Activated CD4-positive, alpha-beta T cell treated with anti-CD3 and anti-CD28 coated beads for 4 hours (primary cell): ENCODE measurements at places on chromosomes 11 and 22.

DNA sequence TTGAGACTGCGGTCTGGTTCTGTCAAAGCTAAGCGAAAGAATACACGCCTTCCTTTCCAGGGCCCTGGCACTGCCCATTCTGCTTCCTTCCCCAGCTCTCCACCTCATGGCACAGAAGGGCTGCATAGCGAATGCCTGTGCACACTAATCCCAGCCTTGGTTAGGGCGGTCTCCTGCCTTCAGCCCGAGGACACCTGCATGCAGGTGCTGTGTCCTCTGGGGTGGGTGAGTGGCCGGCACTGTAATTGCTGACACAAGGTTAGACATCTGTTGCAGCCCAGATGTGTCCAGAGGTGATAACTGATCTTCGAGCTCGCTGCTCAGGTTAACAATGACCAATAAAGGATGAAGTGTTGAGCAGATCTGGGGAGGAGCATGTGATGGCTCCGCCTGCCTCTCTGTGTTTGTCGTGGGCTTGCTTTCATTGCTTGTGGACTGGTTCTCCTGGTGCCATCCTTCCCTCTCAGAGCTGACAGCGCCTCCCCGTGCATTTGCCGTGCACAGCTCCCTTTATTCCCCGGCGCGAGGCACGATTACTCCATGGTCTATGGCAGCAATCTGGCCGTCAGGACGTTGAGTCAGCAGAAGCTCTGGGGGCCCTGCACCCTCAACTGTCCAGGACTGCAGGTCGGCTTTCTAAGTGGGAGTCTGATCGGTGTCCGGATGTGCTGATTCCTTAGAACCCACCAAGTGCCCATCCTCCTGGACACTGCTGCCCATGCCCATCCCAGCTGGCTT, 1088.2 kb downstream of the BRD1 start:
- no peak for DNase-seq

- DNase-seq, result no peak
Observed at GRCh38 chr11:93519179-93519578, 24.0 kb downstream of the SMCO4 start.

DNA sequence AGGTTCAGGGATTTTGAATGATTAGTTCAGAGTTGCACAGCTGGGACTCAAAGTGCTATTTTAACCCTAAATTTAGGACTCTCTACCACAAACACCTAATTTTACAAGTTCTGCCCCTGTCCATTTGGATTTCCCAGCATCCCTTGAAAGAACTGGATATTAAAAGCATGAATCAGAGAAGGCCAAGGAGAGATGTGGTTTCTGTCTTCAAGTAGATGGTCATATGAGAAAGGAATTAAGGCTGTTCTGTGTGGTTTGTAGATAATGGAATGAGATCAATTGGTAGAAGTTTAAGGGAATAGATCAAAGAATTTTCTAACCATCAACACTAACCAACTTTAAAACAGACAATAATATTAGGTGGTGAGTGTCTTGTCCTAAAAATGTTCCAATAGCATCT, 106.4 kb upstream of the TENM4 start:
- no peak for DNase-seq

DNA sequence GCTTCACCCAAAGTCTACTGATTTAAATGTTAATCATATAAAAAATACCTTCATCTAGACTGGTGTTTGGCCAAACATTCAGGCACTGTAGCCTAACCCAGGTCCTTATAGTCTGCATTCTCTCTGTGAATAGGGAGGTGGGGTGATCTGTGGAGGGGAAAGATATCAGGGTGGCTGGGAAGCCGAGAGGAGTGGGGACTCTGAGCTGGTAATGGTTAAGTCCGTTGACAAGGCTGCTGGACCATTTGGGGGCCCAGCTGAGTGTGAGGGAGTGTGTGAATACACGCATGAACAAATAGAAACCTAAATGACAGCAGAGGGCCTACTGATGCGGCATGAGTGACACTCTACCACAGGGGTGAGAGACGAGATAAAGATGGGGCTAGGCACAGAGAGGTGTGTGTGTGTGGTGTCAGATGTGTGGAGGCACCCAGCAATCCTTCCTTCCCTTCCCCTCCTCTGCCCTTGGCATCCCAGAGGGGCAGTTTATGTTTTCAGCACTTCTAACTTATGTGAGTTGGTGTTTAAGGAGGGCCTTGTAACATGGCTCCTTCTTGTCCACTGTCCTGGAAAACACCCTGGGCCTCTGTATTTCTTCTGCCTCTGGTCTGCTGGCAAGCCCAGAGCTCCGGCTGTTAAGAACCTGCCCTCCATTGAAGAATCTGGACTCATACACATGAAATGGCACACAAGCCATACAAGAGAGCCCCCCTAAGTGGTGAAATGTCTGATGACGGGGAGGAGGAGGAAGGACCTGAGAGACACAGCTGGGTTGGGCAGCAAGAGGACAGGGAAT, 249.1 kb upstream of the TBCEL start:
- no peak for DNase-seq

DNA sequence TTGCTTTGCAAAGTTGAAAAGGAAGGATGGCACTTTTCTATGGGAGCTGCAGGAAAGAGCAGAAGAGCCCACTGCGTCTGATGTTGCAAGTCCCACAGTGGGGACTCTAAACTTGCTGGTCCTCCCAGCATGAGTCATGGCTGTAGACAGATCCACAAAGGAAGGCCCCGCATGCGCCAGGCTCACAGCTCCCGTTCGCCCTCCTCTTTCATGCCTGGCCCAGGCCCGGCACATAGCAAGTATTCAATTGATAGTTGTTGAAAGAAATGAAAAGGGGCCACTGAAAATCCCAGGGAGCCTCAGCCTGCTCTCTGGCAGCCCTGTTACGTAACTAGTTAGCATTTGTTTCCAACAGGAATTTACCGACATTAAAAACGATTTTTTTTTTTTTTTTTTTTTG, 18.9 kb downstream of the AP1B1 start:
- no peak for DNase-seq
